ENCODE measurements at places on chromosomes 1 and 21. TPM values are rescaled to one million over a fixed set of nuclear protein-coding genes. Genes with fewer than 3 reads are reported as not detected.

Gene IPP
- 16.3 TPM for total RNA-seq

Gene MROH9
- not detected for total RNA-seq

Gene SLC26A9
- total RNA-seq = under 0.01 TPM

Gene ATG4C
- 5.5 TPM for total RNA-seq

Gene TINAGL1
- total RNA-seq = 88.2 TPM

Gene CRYAA
- total RNA-seq = not detected

Gene TRPM2
- total RNA-seq = not detected

Gene IGSF21
- total RNA-seq = not detected

Gene SLC30A2
- 0.07 TPM for total RNA-seq

Gene SYT6
- total RNA-seq = not detected

Gene IQCC
- total RNA-seq = 3.1 TPM

Gene FCRLA
- total RNA-seq = 0.28 TPM

Gene ZRANB2
- total RNA-seq = 57.9 TPM

Gene TTC22
- total RNA-seq = 6.8 TPM

Gene ALPL
- total RNA-seq = 0.93 TPM

Gene TIPRL
- total RNA-seq = 32.3 TPM

Gene AMIGO1
- total RNA-seq = 1.6 TPM

Gene BCAS2
- 54.8 TPM for total RNA-seq

Gene LCE1F
- not detected for total RNA-seq

Gene OR2T29
- total RNA-seq = not detected

Gene NBPF8
- total RNA-seq = 16.9 TPM

Gene FMN2
- total RNA-seq = not detected

Gene DCDC2B
- not detected for total RNA-seq

Gene KISS1
- total RNA-seq = not detected

Gene GSTM2
- 9.2 TPM for total RNA-seq

Gene KCNQ4
- under 0.01 TPM for total RNA-seq

Gene PROX1
- 0.34 TPM for total RNA-seq

Gene HNRNPCL2
- not detected for total RNA-seq

Gene GBP7
- total RNA-seq = not detected

Gene KCNE1
- total RNA-seq = 0.34 TPM

Gene SPATA46
- total RNA-seq = not detected

Gene PKN2
- 29.7 TPM for total RNA-seq

Gene KRTAP6-2
- total RNA-seq = not detected

Gene RSPH1
- 0.36 TPM for total RNA-seq

Gene SH2D5
- total RNA-seq = 51.6 TPM

Gene DNALI1
- under 0.01 TPM for total RNA-seq

Gene LEFTY2
- total RNA-seq = not detected

Gene PROK1
- total RNA-seq = not detected

Gene CELA3A
- total RNA-seq = not detected

Gene SHE
- not detected for total RNA-seq

Gene CYP4A11
- not detected for total RNA-seq

Gene PTPRU
- total RNA-seq = 55.4 TPM

Gene CLEC20A
- total RNA-seq = not detected

Gene FCRL2
- not detected for total RNA-seq

Gene COL9A2
- 0.71 TPM for total RNA-seq
